Urothelium cell line (cell line): ENCODE measurements at places on chromosomes 13 and 19.

DNA sequence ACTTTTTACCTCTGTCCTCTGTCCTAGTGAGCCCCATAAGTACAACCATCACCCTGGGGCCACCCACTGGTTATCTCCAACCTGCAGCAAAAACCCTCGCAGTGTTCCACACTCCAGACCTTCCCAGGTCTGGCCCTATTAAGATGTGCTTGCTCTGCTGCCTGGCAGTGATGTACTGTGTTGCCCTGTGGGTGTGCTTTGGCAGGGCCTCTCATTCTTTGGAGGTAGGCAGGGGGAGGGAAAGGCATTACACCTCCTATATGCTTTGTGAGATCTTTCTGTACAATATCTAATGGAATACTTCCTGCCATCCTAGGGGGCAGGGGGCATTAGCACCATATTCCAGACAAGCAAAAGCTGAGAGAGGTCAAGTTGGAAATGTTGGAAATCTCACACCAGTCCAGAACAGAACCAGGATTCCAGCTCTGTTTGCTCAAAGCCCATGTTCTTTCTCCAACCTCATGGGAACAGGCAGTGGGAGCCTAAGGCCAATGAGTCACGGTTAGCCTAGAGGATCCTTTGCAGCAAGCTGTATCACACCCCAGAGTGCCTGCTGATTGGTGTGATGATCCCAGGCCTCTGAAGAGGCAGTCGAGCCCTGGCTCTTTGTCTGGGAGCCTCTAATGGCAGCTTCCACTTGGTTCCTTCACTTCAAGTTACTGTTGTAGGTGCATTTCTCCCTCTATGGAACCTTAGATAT lies 59.7 kb upstream of the UBL3 start:
- DNase-seq, result no peak

DNA sequence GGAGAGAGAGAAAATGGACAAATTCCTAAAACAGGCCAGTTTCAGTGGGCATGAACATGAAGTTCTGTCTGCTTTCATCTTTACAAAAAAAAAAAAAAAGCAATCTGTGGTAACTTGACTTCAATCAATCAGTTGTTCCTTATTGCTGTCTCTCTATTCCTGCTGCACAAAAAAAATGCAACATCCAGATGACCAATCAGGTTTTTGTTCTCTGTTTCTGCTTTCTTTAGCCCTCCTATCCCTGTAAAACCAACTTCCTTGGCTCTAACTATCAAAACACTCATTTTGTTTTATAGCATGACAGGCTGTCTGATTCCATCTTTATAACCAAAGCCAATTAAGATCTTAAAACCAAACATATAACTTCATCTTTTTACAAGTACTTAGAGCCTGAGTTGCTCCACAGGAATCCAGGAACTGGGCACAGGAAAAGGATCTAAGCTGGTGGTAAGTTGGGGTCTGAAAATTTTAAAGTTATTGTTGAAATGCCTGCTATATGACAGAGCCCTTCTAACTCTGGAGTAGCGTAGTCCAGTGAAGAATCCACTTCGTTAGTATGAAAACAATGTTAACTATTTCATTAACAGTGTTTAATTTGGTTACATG lies at the start of gene FPR3:
Gene FPR3 (plus strand): TSS at position 273 of the 606 bp plus-strand sequence. CDS start 28,592 bp downstream, outside the sequence.
- no peak for DNase-seq

DNA sequence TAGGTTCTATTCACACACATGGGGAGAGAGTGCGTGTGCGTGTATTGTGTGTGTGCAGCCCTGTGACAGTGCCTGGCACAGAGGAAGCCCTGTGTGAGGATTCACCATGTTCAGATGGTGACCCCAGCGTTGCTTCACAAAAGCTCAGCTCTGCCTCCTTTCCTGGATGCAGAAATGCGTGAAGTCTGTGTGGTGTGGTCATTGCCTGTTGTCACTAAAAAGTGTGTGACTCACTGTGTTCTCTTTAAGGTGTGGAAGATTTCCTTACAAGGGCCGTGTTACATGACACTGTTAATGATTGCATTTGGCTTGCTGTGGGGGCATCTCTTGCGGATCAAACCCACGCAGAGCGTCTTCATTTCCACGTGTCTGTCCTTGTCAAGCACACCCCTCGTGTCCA lies 19.5 kb upstream of the DCUN1D2 start:
- DNase-seq, result no peak

GRCh38 chr19:17605761-17606589 lies 50.5 kb downstream of the COLGALT1 start:
- peak; percentile 90 for DNase-seq

DNA sequence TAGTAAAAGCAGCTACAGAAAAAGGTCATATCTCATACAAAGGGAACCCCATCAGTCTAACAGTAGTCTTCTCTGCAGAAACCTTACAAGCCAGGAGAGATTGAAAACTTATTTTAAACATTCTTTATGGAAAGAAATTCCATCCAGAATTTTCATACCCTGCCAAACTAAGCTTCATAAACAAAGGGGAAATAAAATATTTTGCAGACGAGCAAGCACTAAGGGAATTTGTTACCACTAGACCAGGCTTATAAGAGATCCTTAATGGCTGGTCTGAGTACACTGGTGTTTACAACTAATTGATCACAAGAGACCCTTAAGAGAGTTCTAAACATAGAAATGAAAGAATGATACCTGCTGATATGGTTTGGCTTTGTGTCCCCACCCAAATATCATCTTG lies 128.6 kb upstream of the TNFSF11 start:
- no peak for DNase-seq

DNA sequence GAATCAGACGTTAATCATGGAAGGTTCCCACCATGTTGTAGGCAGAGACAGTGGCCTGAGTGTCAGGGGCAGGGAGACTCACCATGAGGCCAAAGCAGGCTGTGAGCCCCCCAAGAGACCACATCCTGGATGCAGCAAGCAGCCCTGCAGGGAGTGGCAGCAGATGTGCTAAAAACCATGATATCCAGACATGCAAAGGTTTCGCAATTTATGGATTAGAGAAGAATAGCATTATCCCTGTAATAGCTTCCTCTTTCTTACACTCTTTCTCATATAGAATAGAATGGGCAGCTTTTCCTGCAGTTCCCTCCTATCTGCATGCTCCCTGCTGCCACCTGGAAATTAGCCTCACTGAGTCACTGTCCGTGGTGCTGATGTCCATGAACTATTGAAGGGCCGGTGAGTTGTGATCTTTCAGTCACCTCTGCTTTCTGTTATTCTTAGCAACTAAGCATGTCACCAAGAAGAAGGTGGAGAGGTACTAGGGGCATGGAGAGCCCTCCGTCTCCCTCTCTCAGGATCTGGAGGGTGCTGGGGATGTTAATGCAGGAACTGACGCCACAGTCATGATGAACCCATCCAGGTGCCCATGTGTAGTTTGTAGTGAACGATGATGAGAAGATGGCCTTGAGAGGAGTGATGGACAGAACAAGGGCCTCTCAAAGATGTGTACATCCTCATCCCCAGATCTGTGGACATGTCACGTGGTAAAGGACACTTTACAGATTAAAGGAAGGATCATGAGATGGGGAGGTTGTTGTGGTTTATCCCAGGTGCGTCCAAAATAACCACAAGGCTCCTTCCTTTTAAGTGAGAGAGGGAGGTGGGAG lies 9.9 kb downstream of the CEACAM4 start:
- DNase-seq, result peak; percentile 50

- no peak for DNase-seq
These were observed 4.4 kb downstream of the TRIP10 start for GRCh38 chr19:6743714-6744380.

DNA sequence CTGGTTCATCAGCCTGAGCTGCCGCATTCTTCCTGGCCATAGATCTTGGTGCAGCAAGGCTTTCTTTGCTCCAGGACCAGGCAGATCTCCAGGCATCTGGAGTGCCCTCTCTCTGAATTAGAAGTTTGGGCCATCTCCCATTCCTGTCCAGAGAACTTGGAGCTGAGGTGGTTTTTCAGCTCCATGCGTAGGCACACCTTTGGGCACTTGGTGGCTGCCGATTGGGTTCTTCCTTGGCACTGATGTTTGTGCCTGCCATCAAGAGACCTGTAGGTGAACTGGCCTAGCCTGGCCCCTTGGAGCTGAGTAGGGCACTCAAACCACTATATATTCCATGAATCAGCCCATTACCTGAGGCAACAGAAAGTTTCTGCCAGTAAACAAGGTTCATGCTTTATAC lies 206.0 kb upstream of the PCDH17 start:
- no peak for DNase-seq

GRCh38 chr19:19406878-19407632 lies 1.6 kb downstream of the GATAD2A start:
- DNase-seq, result peak; percentile 16

DNA sequence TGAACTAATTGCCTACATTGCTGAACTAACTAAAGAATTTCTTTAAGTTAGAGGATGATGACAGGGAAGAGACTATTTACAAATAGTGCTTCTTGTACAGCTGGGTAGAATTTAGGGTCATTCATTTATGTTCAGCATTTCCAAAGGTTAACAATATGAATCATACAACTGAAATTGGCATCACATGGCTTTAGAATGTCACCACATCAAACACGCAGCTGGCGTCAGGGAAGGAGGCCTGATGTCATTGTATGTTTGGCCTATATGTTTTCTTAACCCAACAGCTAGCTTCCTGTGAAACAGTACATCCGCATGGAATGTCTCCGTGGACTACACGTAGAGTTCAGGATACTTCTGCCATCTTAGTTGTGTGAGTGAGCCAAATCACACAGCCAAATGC lies 99.0 kb upstream of the TNFSF11 start:
- DNase-seq, result no peak

DNA sequence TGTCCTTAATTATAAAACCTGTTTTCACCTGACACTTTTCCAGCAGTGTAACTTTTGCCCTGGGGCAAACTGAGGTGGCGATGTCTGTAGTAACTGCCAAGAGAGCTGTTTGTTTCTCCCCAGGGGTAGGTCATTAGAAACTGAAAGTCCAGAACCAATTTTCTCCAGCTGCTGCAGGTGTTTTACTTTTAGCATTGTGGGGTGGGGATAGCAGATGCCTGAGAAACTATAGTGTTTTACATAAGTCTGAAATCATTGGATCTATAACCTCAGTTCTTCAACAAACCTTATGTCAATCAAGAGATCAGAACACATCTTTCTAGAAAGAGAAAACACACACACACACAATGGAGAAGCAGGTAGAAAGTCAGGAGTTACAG lies 92.7 kb downstream of the LHFPL6 start:
- no peak for DNase-seq

DNA sequence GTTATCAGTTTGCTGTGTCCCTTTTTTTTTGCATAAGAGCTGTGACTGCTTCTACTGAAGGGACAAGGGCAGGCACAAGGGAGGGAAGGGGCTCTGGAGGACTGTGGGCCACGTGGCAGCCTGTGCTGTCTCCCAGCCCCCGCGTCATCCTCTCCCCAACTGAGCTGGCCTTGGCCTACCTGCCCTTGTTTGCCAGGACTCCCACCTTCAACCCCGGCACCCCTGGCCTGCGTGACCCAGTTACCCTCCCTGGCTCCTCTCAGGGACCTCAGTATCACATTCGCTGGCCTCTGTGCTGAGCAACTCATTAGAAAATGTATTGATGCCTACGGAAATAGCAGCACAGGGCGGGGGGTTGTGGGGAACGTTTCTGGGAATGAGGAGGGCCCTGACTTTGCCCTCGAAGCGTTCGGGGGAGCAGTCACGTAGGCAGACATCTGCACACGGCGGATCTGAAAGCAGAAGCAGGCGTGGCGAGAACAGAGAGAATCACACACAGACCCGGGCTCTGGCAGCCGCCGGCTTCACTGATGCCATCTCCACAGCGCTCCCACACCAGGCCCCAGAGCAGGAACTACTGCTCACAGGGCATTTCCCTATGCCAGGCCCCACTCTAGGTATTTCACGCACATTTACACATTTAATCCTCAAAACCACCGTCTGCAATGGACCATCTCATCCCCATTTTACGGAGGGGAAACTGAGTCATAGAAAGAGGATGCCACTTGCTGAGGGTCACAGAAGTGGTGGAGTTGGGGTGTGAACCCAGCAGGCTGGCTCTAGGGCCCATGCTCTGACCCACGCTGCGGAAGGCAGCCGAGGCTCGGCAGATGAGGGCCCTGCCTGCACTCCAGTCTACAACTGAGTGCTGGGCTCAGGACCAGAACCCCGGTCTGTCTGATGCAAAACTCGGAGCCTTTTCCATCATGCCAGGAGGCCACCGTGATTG lies 5.7 kb upstream of the ATF5 start:
- DNase-seq, result no peak

DNA sequence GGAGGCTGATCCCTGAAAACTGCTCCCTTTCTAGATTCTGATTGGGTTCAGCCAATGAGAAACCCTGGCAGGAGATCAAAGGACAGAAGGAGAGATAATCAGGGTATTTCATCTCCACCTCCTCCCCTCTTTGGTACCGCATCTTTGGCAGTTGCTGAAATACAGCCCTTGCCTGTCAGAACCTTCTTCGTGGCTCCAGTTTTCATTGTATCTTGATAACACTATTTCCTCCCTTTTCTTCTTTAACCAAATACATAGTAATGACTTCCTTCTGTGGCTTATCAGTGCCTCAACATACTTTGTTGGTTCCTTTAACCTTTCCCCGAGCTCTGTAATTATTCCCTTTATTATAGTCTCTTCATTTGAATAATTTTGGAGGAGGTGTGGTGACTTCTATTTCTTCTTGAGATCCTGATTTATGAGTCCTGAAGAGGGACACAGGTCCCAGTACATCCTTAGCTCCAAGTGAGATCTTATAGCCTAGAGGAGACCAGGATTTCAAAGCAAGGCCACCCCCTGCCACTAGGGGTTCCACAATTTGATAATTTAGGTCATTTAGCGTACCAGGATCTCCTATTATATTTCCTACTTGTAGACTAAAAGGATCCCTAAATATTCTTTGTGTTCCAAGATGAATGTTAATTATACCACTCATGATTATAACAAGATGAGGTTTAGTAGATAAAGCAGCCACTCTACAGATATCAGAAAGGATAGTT lies 98.0 kb downstream of the EDNRB start:
- DNase-seq, result no peak

DNA sequence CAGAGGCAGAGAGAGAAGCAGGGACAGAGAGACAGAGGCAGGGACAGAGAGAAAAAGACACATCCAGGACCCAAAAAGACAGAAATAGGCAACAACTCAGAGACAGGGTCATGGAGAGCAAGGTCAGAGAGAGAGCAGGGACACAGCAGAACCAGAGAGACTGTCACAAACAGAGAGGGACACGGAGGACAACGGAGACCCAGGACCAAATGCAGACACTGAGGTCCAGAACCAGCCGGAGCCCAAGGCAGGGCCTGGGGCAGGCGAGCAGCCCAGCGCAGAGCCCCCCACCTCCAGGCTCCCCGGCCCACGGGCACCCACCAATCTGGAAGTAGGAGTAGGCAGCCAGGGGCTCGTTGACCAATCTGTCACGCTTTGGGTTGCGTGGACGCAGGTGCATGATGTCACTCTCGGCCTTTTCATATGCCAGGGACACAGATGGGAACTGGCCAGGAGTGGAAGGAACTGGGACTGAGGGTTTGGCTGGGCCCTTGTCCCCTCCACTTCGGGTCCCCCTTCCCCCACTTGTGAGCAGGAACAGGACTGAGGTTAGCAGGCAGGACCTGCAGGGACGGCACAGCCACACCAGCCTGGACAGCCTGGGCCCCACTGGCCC lies 8.1 kb downstream of the TMEM147 start:
- no peak for DNase-seq

- DNase-seq, result no peak
These were observed 16.2 kb upstream of the CPB2 start for GRCh38 chr13:46121033-46121432.

GRCh38 chr13:81957121-81957520 lies 1616.2 kb upstream of the SPRY2 start:
- no peak for DNase-seq
